NK-92 treated with Interleukin-12 subunit alpha and Interleukin-12 subunit beta, amount 100 ng/mL, for 24 hours (cell line): ENCODE measurements at places on chromosomes 16 and 17.

GRCh38 chr16:11992008-11992584 lies 15.6 kb downstream of the SNX29 start:
- no peak for DNase-seq

- no peak for DNase-seq
Measured at GRCh38 chr17:73365301-73365874, 53.6 kb upstream of the CDC42EP4 start.

- no peak for DNase-seq
Measured at GRCh38 chr17:17874478-17874877, 37.7 kb upstream of the SREBF1 start.

- DNase-seq: no peak
Measured at GRCh38 chr17:80180192-80180591, 10.4 kb downstream of the CARD14 start.

DNA sequence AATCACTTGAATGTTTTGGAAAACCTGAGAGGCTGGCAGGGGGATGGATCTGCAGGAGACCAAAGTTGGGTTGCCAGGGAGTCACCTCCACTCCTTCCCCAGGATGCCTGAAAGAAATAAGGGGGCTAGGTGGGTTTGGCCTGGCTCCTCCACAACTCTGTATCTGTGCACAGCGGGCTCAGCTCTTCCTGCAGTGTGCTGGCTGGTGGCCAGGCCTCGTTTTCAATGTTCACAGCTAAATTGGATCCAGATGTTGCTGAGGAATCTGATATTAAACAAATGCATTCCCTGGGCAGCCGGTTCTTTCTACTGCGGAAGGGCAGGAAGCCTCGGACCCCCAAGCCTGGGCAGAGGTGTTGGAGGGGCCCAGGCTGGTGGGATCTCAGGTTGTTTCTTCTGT lies 106.2 kb downstream of the N4BP1 start:
- no peak for DNase-seq

- DNase-seq: no peak
Measured at GRCh38 chr16:29310852-29311314, 95.6 kb downstream of the NPIPB11 start.

GRCh38 chr17:51224402-51225262 lies 35.2 kb downstream of the MBTD1 start:
- no peak for DNase-seq

DNA sequence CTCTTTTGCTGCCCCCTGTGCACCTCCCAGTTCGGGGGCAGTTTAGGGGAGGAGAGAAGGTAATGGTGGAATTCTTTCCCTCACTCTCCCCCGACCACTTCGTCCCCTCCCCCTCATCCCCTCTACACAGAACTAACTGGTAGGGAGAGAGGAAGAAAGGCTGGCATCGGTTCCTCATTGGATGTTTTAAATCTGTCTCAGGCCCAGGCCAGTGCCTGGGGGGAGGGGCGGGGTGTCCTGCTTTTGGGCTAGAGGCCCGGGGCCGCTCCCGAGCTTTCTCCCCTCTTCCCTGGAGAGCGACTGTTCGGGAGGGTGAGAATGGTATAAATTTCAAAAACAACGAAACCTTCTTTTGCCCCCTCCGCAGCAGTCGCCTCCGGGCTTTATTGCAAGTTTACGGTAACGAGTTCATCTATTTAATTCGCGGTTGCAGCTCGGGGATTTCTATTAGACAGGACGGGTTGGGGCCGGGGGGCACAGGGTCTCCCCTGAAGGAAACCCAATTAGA lies at the start of gene PRAC2:
Gene PRAC2 (plus strand): TSS at position 271 of the 508 bp plus-strand sequence. CDS start 1,226 bp downstream, outside the sequence.
- no peak for DNase-seq

- DNase-seq: no peak
Measured at GRCh38 chr17:40175928-40176753, 1.1 kb upstream of the RAPGEFL1 start.
